ENCODE measurements at places on chromosomes 5 and 9. TPM values are rescaled to one million over a fixed set of nuclear protein-coding genes. Genes with fewer than 3 reads are reported as not detected.

The CYSRT1 gene
- polyA plus RNA-seq: 0.81 TPM

The PAPPA gene
- polyA plus RNA-seq: 41.2 TPM

The C5orf58 gene
- polyA plus RNA-seq: not detected

The SUSD3 gene
- polyA plus RNA-seq: 0.46 TPM

The CCDC69 gene
- 2.1 TPM for polyA plus RNA-seq

The SLC1A3 gene
- not detected for polyA plus RNA-seq

The TMOD1 gene
- 0.80 TPM for polyA plus RNA-seq

The NMUR2 gene
- polyA plus RNA-seq: not detected

The SHC3 gene
- 0.37 TPM for polyA plus RNA-seq

The MSMP gene
- not detected for polyA plus RNA-seq

The MED7 gene
- polyA plus RNA-seq: 19.8 TPM

The KIAA0825 gene
- polyA plus RNA-seq: 0.75 TPM

The DIPK1B gene
- 6.7 TPM for polyA plus RNA-seq

The PCDHGB5 gene
- 1.9 TPM for polyA plus RNA-seq

The STPG3 gene
- not detected for polyA plus RNA-seq

The CDC25C gene
- polyA plus RNA-seq: 11.2 TPM

The ELAVL2 gene
- 0.03 TPM for polyA plus RNA-seq

The YTHDC2 gene
- 15.6 TPM for polyA plus RNA-seq

The SPATA9 gene
- not detected for polyA plus RNA-seq

The SHLD3 gene
- polyA plus RNA-seq: 2.7 TPM

The SLC36A3 gene
- polyA plus RNA-seq: not detected

The SMIM33 gene
- not detected for polyA plus RNA-seq

The MEF2C gene
- polyA plus RNA-seq: 0.06 TPM

The CDO1 gene
- not detected for polyA plus RNA-seq

The HMHB1 gene
- not detected for polyA plus RNA-seq

The RGMB gene
- polyA plus RNA-seq: 5.6 TPM

The AP3B1 gene
- polyA plus RNA-seq: 45.7 TPM

The GBGT1 gene
- polyA plus RNA-seq: 2.6 TPM

The OBP2B gene
- not detected for polyA plus RNA-seq

The LCN9 gene
- not detected for polyA plus RNA-seq

The PRR16 gene
- polyA plus RNA-seq: 0.05 TPM

The PCDHB9 gene
- 0.11 TPM for polyA plus RNA-seq

The GABRA1 gene
- polyA plus RNA-seq: not detected
